Suppressor macrophage (primary cell): ENCODE measurements at places on chromosomes 16 and 17.
A peak's percentile ranks its signal among the peaks of the same experiment; 100 is the strongest.

- peak; percentile 75 for DNase-seq
These were observed 72.1 kb upstream of the TNRC6C start for GRCh38 chr17:77886387-77886728.

GRCh38 chr16:84451781-84452180, 52.7 kb downstream of the MEAK7 start:
- DNase-seq, result no peak

GRCh38 chr16:22388101-22388644, 13.8 kb upstream of the CDR2 start:
- no peak for DNase-seq

DNA sequence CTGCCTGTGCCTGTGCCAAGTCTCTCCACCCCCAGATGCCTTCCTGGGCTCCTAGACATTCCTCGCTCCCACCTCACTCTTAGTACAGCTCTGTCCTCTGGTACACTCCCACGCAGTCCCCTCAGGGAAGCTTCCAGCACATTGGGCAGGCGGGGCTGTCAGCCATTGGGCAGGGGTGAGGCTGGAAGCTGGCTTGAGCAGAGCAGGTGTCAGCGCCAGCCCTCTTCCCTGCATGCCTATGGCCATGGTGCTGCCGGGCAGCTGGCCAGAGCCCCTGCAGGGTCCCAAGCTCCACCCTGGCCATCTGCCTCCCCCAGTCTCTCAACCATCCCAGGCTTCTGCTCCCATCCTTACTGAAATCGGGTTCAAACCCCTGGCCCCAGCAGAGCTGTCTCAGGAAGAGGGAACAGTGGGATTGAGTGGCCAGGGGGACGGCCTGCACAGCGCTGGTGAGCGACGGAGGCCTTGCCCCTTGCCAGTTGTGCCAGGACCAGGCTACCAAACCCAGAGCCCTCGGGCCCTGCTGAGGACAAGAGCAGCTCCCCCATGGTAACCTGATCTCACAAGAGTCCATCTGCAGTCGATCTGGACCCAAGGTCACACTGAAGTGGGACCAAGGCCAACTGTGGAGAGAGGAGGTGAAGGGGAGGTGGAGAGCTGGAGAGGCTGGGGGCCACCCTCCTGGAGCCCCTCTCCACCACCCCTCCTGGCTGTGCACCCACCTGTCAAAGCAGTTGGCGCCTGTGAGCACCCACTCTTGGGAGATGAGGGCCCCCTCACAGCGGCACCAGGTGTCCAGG, 2.4 kb upstream of the B9D1 start:
- DNase-seq, result no peak

GRCh38 chr16:88686062-88686438, 257 bp downstream of the SNAI3 start:
- peak; percentile 63 for DNase-seq

DNA sequence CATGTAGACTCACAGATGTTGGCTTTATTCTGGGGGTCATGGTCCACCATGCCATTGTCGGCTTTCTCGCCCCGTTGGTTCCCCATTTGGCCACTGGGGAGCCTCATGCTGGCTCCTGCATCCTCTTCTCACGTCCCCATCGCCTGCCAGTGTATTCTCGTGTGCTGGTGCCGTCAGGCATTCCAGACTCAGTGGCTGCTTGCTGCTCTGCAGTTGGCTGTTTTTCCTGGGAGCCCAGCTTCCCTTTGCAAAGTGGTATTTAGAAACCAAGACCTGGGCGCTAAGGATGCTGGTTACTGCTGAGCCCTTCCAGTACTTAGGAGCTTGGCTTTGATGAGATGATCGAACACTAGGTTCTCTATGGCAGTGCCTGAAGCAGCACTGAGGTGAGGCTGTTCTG, 19.1 kb downstream of the CRAMP1 start:
- no peak for DNase-seq

GRCh38 chr16:14377326-14377725, 252.7 kb downstream of the PARN start:
- DNase-seq, result no peak

GRCh38 chr16:11152677-11153331, 103.2 kb downstream of the SOCS1 start:
- DNase-seq, result peak; percentile 65

DNA sequence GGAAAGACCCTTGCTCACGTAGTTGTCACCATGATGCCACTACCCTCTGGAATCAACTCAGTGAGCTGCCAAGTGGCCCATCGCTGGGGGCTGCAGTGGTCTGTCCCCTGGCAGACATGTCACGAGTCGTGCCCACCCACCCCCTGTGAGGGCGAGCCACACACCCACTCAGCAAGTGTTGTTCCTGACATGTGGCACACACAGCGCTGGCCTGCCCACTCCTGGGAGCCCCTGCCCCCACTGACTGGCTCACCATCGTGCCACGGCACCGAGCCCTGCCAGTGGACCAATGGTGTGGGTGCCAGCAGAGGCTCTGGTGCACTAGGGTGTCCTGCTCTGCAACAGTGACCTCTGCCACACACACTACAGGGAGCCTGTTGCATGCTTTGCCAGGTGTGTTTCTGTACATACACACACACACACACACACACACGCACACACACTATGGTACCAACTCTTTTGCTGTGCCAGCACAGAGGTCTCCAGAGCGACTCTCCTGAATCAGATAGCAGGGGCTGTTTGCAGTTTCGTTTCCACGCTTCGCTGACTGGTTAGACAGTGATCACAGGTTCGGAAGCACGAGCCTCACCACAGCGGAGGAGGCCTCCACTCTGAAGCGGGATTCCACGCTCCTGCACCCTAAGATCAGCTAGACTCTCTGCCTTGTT, 7.7 kb downstream of the RTN4RL1 start:
- no peak for DNase-seq

- no peak for DNase-seq
These were observed 221.4 kb downstream of the MSI2 start for GRCh38 chr17:57477522-57478362.

DNA sequence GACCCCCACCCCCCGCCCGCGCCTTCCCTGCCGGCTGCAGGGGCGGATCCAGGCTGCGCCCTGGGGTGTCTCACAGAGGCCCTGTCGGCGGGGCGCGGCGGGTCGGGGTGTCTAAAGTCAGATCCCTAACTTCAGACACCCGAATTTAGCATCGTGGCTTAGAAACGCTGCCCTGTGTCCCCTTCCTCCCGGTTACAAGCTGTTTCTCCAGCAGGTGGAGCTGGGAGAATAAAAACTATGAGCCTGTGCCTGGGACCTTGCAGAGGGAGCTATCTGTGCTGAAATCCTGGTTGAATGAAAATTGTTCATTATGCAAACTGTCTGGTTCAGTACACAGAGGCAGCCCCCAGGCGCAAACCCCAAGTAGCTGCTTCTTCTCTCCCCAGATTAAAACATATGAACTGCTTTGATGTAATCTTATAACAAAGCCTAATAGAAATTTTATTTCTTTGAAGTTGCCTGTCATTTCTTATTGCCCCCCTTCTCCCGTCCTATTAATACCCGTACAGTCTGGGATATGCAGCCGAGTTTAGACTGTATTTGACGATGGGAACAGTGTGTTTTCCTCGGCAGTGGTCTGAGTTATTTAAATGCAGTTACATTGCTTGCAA, 79.0 kb downstream of the RPA1 start:
- DNase-seq, result peak; percentile 74

DNA sequence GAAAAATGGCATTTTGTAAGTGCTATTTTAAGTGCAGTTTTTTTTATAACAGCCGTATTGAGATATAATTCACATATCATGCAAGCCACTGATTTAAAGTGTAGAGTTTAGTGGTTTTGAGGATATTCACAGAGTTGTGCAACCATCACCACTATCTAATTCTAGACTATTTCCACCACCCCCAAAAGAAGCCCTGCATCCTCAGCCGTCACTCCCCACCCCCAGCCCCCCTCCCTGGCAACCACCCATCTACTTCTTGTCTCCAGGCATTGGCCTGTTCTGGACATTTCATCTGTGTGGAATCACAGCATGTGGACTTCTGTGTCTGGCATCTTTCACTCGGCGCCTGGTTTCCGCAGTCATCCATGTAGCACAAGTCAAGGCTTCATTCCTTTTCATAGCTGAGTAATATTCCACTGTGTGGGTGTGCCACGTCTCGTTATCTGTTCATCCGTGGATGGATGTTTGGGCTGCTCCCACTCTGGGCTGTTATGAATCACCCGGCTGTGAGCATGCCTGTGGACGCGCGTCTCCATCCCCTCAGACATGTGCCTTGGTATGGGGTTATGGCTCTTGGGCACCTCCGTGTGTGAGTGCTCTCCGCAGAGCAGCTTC, 138.4 kb upstream of the CIBAR2 start:
- no peak for DNase-seq

- DNase-seq, result peak; percentile 36
These were observed 583 bp upstream of the CYLD start for GRCh38 chr16:50741225-50741780.

GRCh38 chr16:52320930-52321439, 226.0 kb downstream of the TOX3 start:
- no peak for DNase-seq

GRCh38 chr17:11825572-11826209, 171.6 kb downstream of the ZNF18 start:
- no peak for DNase-seq

DNA sequence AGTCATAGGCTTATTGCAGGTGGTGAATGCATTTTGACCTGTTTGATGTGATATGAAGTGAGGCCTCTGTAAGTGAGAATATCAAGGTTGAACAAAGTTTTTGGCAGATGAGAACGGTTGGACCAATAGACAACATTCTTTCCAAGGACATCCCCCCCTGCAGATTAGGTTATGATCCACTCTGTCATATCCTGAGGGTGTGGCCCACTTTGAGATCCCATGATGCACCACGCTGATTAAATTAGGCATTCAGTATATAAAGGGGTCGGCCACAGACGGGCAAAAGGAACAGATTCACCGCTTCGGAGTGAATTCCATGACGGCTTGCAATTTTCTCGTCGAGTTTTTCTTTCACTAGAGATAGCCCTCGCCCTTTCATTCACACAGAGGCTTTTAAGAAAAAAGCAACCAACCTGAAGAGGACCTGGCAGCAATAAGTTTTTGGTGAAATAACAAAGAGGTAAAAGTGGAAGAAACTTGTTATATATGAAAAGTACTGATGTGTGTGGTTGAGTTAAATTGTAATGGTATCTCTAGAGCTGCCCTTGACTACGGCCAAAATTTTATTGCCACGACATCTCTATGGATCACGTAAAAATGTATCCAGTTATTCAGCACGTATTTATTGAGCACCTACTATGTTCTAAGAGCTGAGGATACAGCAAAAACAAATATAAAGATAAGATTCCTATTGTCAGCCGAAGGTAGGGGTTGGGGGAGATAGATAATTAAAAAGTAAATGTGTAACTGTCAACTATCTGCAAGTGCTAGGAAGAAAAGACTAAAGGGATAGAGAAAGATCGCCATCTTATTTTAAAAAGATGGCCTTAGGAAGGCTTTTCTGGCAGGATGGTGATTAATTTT, 1.7 kb upstream of the RBBP6 start:
- DNase-seq, result no peak

DNA sequence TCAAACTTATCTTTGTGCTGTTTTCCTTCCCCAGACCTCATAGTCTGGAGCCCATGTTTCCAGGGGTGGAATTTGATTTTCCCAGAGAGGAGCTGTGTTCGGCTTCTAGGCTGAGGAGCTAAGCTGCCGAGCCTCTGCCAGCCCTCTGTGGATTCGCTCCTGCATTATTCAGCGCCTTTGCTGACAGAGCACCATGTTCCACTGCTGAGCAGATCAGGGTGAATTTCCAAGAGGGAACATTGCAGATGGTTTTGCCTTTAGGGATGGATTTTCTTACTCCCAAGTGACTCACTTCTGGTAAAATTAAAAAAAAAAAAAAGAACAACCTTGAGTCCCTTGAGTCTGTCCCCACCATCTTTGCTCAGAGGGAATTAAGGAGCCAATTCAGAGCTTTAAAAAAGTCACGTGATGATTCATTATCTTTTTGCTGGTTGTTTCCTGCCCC, 229.5 kb downstream of the PRKCA start:
- no peak for DNase-seq

DNA sequence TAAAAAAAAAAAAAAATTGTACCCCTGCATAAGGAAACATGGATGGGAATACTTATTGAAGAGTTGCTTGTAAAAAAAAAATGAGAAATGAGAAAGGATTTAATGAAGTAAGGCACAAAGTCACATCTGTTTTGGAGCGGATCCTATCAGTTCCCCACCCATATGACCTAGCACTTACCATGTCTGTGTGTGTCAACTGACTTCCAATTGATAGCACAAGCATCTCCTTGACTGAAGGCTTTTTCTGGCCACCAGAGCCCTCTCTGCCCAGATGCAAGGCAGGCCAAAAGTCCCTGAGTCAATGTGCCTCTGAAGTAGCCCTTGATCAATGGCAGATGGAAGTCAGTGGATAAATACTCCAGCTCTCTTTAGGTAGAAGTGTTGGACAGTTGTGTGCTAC, 13.4 kb upstream of the NLK start:
- no peak for DNase-seq

DNA sequence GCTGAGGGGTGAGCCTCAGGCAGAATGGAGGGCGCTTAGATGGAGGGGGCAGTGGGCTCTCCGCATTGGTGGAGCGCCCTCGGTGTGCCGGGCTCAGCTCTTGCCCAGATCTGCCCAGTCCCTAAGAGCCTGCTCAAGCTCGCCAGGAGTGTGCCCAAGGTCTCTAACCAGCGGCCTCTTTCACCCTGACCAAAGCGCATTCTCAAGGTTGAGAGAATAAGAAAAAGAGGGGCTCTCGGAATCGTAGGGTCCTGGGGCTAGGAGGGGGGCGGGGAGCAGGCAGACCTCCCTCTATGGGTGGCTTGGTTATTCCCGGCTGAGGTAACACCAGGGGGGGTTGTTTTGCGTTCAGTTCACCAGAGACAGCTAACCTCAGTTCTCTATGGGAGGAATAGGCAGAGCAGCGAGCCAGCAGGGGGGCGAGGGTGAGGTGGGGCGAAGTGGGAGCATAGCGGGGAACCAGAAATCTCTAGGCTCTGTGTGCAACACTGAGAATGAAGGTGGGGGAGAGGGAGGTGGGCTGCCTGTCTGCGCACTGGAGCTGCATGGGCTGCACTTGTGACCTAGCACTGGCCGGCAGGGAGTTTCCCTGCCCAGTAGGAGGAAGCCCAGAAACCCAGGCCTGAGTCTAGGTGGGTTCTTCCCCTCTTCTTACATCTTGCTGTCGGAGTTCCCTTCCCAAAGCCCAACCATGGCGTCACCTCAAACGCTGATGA, 3.0 kb downstream of the TMEM132E start:
- DNase-seq, result no peak

- DNase-seq, result no peak
These were observed 92.3 kb downstream of the WNT3 start for GRCh38 chr17:46726206-46726605.

DNA sequence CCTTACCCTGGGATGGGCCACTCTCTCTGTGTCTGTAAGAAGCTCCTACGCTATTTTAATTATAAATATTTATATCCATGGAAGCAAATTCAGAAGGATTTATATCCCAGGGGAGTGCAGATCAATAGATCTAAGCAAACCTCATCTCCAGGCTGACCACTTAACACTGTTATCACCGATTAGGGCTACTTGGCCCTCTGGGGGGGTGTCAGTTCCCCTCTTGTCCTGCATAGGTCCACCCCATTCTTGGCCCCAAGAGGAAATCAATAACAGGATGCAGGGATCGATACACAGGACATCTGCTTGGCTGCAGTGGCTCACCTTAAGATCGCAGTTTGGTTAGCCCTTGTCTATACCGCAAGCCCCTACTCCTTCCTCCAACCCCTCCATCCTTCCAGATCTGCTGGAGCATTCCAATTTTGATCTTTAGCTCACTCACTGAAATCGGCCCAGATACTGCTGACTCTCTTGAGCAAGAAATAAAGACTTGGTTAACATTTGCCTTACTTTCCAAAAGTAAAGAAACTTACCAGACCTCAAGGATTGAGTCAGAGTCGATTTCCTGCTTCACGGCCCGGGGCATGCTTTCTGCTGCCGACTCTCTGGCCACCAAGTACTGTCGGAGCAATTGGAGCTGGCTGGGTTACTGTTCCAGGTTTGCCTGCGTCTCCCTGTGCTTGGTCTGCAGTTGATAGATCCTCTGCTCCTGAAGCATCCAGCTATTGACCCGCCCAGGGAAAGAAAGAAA, 112.3 kb upstream of the PMFBP1 start:
- DNase-seq, result no peak
